Stimulated activated CD4-positive, alpha-beta T cell treated with anti-CD3 and anti-CD28 coated beads, Interleukin-4, amount 100 ng/mL, for 4 hours (primary cell): ENCODE measurements at places on chromosomes 7 and 10.

- peak; percentile 25 for DNase-seq
Observed at GRCh38 chr10:94320285-94320914, 42.3 kb downstream of the NOC3L start.

DNA sequence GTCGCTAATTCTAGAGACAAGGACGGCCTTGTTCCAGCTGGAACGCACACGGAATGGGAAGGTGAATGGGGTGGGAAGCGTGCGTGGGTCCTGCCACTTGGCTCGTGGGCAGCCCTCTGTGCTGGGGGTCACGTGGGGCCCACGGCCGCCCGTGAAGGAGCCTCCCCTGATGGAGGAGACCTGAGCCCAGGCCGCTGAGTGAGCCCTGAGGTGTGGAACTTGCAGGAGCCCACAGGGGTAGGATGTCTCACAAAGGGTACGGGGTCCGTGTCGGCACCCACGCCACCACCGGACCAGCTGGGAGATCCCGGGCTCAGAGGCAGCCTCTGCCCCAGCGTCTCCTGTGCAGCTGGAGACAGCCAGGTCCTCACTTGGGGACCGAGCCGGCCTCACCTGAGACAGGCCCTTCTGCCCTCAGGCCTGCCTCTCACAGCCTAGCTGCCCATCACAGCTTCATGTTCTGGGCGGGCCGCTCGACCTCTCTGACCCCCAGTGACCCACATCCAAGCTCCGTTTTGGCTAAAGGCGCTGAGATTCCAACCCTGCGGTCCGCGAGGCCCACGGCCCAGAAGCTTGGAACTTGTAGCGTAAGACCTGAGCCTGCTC is 84.8 kb downstream of the FOXL3 start:
- DNase-seq, result no peak

GRCh38 chr10:64586934-64587503 is 1065.8 kb downstream of the REEP3 start:
- DNase-seq, result no peak

DNA sequence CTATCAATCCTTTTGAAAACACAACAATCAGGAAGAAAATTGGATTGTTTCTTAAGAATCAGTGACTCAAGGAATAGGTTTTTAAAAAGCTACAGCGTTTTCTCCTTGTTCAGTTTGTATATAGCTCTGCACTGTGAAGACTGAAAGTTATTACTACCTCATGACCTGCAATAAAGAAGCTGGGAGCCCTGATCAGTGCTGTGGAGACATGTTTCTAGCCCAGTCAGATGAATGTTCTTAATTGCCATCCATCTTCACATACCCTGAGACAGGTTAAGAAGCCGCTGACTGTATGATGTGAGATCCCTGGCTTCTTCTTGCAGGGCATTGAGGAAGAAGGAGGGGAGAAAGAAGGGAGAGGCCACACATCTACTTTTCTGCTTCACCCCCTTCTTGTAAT is 58.0 kb upstream of the VWC2 start:
- DNase-seq, result no peak
